ENCODE measurements at places on chromosomes 16 and 17.

GRCh38 chr17:82961366-82962162 lies 117.8 kb upstream of the METRNL start:
- DNase-seq: no peak

DNA sequence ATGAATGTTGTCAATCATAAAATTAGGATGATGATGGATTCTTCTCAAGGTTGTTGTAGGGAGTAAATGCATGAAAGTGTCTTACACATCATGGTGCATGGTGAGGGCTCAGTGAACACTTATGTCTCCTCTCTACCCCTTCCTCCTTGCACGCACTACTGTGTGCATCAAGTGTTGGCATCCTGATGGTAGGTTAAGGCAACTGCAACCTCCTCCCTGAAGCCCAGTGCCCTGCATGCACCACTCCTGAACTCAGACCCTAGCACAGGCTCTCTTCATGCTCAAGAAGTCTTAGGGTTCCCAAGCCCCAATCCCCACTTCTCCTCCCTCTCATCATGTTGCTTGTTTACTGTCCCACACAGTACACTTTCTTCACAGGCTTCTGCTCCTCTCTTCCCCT lies 105.8 kb upstream of the DNAH9 start:
- no peak for DNase-seq

GRCh38 chr16:12157517-12158093 lies 181.1 kb downstream of the SNX29 start:
- no peak for DNase-seq

DNA sequence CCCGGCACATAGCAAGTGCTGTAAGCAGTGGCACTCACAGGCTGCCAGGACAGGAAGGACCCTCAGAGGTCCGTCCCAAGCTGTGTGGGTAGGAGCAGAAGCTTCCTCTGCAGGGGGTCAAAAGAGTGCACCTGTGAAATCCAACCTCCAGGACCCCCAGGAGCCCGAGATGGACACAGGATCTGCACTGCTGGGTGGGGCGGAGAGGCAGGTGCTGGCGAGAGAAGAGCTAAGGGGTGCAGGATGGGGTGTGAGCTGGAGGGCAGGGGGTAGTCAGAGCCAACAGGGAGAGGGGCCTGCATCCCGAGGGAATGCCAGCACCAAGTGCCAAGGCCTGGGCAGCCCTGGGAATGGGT lies 650 bp upstream of the AANAT start:
- DNase-seq: no peak

Data from CD4-positive, alpha-beta T cell treated with Interleukin-12 subunit alpha and Interleukin-12 subunit beta, for 1 hour (primary cell).